ENCODE measurements at places on chromosomes 7 and 10. TPM values are rescaled to one million over a fixed set of nuclear protein-coding genes. Genes with fewer than 3 reads are reported as not detected.

DNA sequence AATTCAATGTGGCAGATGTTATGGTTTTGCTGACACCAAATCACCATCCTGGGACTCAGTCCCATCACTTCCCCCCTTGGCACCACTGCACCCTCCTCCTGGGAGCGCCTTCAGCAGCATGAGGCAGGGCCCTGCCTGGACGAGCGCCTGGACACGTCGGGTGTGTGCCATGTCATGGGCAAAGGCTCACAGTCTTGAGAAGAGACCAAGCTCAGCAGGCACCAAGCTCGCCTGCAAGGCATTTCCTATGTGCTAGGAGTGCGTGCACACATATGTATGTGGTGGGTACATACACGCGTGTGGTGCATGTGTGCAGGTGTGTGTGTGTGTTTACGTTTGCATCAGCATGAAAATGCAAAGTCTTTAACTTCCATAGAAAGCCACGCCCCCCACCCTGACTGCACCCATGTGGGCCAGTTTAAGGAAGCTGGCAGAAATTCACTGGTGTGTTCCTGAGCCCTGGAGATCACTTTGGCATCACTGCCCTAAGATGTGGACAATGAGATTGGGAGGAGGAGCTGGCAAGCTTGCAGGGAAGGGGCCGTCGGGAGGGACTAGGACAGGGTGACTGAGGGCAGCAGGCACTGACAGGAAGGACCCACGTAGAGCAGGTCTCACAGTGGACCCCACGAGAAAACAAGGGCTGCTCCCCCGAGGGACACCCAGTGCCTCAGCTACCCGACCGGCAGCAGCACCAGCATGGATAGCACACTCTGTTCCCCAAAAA, 169.9 kb upstream of the PPP2R2D start:
- no peak for DNase-seq

GRCh38 chr10:88091490-88092061, 228.2 kb downstream of the PTEN start:
- DNase-seq = peak; percentile 79

DNA sequence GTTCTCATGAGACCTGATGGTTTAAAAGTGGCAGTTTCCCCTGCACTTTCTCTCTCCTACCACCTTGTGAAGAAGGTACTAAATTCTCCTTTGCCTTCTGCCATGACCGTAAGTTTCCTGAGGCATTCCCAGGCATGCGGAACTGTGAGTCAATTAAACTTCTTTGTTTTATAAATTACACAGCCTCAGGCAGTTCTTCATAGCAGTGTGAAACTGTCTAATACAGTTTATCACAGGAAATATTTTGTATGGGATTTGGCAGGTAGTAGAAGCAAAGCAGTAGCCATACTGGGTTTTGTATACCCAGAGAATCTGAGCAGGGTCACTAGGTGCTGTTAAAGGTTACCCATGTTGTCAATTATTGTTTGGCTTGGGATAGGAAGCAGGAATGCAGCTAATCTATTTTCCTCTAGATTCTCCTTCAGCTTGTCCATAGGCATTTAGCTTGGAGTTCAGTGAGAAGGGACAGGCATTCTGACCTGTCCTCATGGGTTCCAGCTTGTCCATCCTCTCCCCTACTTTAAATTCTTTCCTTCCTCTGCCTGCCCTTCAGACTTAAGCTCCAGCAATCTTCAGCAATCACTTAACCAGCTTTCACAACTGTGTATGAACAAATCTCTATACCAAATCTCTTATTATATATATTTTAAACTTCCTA, 186.7 kb downstream of the PCLO start:
- no peak for DNase-seq

- no peak for DNase-seq
Measured at GRCh38 chr7:115409682-115410433, 488.0 kb downstream of the MDFIC start.

NUTM2E gene
- 0.11 TPM for total RNA-seq

DNA sequence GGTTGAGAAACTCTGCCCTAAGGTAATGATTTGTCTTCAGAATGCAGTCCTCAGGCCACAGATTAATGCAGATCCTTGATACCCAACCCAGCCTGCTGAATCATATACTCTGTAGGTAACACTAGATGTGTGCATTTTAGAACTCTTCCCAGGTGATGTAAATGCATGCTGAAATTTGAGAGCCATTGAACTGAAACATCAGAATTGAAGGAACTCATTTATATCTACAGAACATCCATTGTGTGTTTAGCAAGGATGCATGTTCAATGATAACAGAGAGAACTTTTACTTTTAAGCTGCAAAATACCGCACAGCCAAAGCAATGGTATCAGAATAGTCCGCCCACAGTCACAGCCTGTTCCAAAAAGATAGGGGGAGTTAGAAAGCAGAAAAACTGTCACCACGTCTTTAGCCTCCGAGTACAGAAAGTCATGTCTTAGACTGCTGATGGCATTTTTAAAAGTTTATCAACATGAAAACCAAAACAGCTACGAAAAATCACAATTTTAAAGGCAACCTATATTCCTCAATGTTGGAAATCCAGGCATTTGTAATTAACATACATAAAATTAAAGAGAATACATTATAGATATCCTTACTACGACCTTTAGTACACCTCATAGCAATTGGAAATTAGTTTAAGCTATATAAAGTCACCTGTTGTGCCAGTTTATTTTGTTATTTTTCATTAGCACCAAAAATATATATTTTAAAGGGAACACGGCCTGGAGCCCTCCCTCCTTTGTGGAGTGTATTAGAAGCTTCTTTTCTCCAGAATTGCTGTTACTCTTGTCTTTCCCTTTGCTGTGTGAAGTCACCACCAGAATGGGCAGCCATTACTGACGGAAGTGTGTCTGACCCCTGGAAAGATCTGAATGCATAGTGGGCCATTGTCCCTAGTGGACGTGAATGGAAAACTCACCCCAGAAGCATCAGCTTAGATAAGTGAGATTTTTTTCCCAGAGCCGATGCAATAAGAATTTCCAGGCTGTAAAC, 65.8 kb upstream of the PRKAR2B start:
- no peak for DNase-seq

GRCh38 chr10:132859084-132859855, 73.3 kb upstream of the NKX6-2 start:
- no peak for DNase-seq

ERVW-1 gene
- not detected for total RNA-seq

GRCh38 chr7:143393267-143394041, 12.3 kb downstream of the ZYX start:
- DNase-seq = no peak

DNA sequence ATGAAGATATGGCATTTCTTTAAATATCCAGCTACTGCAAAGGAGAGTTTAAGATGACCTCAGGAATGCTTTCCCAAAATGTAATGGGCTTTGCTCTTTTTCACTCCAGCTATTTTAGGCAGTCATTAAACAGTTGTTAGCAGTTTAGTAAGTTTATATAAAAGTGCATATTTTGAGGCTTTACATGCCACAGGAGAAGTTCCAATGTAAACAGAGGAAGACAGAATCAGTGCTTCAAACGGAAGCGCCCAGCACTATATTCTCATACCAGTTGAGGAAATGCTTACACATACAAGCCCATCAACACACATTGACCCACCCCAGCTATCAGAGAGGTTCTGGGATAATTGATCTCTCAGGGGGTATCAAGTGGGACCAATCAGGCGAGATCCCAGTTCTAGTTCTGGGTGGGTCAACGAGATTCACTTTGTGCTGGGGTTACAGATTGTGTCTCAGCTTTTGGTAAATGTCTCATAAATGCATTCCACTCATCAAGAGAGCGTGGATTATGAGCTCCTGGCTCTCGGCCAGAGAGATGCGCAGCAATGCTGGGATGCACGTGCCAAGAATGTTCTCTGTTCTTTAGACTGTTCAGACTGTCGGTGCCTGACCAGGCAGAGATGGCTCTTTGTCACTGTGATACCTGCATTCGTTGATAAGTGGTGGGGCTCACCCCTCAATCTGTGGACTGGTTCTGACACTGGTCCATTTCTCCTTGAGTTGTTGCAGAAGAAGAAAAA, 55.0 kb downstream of the CACNB2 start:
- DNase-seq = no peak

WDFY4 gene
- 0.35 TPM for total RNA-seq

DNA sequence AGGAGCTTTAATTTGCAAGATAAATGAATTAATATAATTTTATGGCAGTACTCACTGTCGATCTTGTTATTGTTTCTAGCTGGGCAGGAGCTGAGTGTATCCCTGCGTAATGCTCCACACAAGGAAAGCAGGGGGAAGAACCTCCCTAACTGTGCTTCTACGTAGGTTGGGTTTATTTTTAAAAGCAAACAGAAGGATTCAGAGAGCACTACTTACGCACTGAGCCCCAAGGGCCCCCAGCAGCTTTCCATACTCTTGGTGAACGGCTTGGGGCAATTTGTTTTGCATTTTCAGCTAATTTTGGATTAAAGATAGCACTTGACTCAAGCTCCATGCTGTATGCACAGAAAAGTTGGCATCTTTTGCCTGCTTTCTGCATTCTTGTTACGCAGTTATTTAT, 9.6 kb downstream of the DUSP5 start:
- DNase-seq = no peak

GRCh38 chr10:112409755-112410154, 35.8 kb downstream of the ACSL5 start:
- DNase-seq = no peak

DNA sequence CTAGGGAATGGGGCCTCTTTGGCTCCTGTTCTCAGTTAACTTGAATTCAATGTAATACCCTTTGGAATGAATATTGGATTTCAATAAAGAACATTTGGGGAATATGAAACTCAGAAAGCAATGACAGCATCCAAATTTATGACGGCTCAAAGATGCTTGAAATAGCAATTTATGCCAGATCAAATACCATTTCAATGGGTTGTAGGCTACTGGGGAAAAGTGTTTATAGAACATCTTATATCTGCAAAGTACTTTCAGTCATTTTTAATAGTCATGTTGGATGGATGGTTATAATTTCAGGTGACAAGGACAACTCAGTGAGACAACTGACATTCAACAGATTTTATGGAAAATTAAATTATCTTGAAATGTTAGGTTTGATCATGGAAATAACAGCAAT, 772.7 kb downstream of the PHTF2 start:
- no peak for DNase-seq

DNA sequence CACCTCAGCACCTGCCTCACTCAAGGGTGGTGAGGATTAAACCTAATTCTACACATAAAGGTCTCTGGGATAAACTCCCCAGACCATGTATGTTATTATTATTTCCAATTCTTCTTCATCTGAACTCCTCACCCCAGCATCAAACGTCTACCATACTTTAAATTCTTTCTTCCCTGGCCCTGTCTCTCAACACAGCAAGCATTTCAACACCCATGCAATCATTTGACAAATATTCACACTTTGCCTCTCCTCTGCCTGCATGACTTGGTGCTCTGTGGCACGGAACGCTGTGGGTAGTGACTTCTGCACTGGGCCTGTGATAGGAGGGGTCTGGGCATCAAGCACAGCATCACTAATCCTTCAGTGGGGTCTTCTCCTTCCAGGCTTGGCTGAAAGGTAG, 490.8 kb downstream of the TNS3 start:
- DNase-seq = no peak

- no peak for DNase-seq
Measured at GRCh38 chr10:50572017-50572491, 51.7 kb downstream of the SGMS1 start.

FAM237B gene
- not detected for total RNA-seq

GRCh38 chr10:111206521-111206920, 129.7 kb downstream of the ADRA2A start:
- no peak for DNase-seq

DNA sequence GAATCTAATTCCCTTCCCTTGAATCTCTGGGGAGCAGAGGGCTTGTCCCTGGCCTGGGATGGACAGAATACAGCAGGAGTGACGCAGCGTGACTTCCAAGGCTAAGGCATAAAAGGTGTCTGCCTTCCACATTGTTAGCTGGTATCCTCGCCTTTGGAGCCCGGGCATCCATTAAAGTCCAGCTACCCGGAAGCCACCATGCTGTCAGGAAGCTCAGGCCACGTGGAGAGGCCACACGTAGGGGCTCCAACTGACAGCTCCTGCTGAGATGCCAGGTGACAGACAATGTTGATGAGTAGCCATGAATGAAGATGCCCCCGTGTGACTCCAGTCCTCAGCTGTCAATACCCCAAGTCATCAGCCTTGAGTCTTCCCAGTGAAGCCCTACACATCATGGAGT, 99.9 kb downstream of the OAT start:
- DNase-seq = no peak

DNA sequence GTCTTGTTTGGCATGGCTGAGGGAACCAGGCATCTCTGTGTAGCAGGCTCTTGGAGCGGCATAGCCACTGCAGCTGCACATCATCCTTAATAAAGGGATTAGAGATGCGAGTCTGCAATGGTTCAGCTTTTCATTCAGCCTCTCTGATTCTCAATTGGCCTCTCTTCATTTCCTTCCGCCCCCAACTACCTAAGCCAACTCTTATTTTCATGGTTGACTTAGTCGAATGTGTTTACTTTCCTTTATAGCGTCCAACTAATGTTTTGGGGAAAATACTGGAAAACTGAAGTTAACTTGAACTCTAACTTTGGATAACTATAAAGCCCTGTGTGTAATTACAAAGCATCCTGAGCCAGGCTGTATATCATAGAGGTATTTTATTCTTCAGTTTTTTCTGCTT, 202.2 kb upstream of the KIAA1217 start:
- DNase-seq = no peak

DNA sequence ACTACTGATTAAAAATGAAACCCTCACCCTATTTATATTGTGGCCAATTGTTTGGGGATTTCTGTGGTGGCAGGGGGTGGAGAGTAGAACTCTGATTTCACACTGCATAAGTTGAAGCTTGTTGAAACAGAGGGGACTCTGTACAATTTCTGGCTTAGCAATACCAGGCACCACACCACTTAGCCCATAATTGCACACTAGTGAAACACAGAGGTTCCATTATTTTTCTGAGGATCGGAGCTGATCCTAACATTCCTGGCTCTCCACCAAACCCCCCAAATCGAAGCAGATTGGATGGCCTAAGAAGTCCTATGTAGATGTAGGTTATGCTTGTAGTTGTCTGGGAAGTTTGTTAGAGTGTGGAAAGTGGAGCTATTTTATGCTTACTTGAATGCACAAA, 47.0 kb downstream of the PTN start:
- DNase-seq = no peak

MBL2 gene
- total RNA-seq = not detected

GSAP gene
- total RNA-seq = 2.9 TPM

DNA sequence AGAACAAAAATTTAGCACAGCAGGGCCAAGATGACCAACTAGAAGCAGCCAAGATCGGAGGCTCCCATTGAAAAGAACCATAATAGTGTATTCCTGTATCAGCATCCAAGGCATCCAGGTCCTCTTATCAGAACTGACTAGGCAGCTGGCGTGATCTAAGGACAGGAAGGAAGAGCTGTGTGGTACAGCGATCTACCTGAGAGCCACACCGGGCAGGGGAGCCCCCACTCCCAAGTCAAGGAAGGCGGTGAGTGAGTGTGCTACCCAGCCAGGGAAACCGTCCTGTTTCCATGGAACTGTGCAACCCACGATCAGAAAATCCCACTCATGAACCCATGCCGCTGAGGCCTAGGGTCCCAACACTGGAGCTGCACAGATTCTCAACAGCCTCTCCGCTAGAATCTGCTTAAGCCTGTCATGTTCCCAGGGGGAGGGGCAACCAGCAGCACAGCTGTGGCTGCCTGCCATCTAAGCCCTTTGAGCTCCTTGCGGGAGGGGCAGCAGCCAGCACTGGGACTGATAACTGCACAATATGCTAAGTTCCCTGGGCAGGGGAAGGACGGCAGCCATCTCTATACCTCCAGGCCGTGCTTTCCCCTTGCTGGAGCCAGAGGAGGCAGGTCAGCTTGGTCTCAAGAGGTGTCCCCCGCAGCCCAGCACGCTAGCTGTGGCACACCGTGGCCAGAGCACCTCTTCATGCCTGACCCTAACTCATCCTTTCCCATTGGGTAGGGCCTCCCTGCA, 213.0 kb upstream of the SMIM30 start:
- no peak for DNase-seq
